ENCODE measurements at places on chromosomes 11 and 22.
A peak's percentile ranks its signal among the peaks of the same experiment; 100 is the strongest.

- no peak for DNase-seq
Measured at GRCh38 chr22:19995611-19996339, 20.8 kb downstream of the ARVCF start.

GRCh38 chr11:34315394-34315793, 42.4 kb downstream of the ABTB2 start:
- no peak for DNase-seq

GRCh38 chr11:69636512-69637197, 4.3 kb upstream of the CCND1 start:
- peak; percentile 79 for DNase-seq

- no peak for DNase-seq
Measured at GRCh38 chr11:90849312-90849711, 626.5 kb upstream of the CHORDC1 start.

DNA sequence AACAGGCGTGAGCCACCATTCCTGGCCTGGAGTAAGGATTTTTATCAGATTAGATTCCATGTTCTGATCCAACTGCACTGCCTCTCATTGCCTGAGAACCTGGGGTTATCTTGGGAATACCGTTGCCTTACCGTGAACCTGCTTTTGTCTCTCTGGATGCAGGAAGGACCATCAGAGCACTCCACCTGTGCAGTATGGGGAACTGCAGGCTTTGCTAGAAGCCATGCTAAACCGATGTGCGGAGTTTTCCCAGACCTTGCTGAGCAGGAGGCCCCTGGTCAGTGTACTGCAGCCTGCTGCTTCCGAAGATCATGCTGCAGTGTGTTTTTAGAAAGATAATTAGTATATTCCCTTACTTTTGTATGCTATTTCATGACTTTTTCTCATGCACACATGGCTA, 43.6 kb downstream of the MEI1 start:
- DNase-seq = no peak

DNA sequence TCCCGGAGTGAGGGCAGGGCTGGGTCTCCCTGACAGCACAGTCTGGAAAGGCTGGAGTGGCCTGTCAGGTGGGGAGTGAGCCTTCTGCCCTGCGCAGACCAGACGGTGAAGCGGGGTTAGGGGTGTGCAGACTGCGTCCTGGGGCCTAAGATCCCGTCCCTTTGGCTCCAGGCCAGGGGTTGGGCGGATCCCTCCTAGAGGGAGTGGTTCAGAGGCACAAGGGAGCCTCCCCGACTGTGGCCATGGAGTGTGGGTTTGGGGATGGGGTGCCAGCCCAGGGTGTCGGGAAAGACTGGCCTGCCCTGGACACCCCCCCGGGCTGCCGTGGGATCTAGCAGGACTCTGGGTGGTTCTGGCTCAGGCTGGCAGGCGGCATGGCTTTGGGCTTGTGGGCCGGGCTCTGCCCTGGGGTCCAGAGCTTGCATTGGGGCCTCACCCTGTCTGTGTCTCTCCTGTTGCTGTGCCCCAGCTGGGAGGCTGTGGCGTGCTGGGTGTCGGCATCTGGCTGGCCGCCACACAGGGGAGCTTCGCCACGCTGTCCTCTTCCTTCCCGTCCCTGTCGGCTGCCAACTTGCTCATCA, 19.5 kb downstream of the TSPAN4 start:
- DNase-seq = no peak

DNA sequence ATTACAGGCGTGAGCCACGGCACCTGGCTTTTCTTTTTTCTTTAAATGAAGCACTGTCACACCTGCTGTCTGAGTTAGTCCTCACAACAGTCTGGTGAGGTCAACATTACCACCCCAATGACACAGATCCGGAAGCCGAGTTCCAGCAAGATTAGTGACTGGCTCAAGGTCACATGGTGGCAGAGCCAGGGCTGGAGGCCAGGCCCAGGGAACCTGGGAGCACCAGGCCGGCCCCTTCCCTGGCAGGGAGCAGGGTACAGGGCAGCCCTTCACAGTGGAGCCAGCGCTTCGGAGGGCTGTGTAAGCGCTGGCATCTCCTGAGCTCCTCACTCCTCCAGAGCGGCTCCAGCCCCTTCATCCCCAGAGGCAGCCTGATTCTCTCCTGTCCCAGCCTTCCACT, 118.7 kb downstream of the ST3GAL4 start:
- no peak for DNase-seq

GRCh38 chr11:116517077-116517476, 255.7 kb downstream of the BUD13 start:
- DNase-seq = no peak

- DNase-seq = no peak
Measured at GRCh38 chr11:74288911-74289310, 22.5 kb downstream of the P4HA3 start.

DNA sequence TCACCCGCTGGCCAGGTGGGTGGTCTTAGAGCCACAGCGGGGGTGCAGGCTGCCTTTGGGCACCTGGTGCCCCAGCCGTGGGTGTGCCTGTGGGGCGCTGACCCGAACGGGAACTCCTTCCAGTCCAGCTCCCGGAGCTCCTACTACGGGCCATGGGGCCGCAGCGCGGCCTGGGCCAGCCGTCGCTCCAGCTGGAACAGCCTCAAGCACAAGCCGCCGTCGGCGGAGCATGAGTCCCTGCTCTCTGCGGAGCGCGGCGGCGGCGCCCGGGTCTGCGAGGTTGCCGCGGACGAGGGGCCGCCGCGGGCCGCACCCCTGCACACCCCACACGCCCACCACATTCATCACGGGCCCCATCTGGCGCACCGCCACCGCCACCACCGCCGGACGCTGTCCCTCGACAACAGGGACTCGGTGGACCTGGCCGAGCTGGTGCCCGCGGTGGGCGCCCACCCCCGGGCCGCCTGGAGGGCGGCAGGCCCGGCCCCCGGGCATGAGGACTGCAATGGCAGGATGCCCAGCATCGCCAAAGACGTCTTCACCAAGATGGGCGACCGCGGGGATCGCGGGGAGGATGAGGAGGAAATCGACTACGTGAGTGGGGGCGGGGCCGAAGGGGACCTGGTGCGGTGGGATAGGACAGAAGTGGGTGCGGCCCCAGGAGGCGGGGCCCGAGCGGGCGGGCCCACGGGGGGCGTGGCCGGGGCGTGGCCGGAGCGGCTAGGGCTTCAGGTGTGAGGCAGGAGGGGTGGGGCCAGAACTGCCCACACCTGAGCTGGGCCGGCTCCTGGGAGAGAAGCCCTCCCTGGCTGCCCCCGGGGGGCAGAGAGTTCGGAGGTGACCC, 91.5 kb downstream of the CACNA1I start:
- DNase-seq = no peak

- DNase-seq = no peak
Measured at GRCh38 chr11:62489204-62489603, 57.4 kb downstream of the AHNAK start.

- DNase-seq = no peak
Measured at GRCh38 chr22:29555065-29555644, 1.6 kb upstream of the THOC5 start.

DNA sequence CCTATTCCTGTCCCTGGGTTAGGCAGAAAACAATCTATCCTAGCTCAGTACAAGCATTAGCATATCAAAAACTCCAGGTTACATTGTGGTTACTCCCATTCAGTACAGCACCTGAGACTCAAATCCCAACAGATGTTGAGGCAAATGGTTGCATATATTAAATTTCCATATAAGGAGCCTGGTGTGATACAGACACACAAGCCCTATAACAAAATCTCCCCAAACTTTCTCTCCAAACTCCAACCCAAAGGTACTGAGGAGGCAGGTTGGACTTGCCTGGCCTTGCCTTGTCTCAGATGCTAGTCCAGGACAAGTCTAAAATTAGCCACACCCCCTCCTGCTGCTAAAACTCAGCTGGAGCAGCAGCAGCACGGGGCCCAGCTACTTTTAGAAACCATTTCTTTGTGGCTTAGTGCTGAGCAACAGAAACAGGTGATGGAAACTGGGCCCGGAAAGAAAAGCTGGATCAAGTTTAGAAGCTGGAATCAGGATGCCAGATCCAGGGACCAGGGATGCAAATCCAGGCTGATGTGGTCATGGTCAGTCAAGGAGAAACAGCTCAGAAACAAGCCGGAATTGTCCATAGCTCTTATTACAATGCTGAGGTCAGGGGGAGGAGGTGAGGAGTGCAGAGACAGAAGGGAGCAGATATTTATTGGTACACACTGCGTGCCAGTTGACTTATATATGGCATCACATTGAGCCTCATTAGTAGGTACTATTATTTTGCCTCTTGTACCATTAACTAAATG, 73.7 kb upstream of the AMOTL1 start:
- DNase-seq = no peak

DNA sequence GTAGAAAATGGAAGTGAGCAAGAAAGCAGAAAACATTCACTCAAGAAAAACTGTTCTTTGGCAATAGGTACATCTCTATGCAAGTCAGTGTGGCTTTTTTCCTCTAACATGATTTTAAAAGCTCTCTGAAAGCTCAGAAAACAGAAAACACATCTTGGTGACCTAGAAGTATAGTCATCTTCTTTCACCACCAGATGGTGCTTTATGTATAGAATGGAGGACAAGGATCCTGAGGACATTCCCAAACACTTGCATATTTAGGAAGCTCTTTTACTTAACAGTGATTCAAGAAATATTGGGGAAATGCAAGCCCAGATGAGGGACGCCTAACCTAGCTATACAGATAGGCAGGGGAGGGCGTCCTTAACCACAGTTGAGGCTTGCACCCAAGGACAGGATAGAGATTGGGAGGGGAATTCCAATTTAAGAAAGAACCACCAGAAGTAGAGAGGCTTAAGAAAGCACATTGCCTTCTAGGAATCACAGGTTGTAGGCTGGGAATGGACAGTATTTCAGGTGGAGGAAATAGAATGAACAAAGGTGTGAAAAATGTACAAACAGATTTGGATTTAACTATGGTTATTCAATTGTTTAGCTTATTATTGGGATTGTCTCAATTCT, 13.8 kb upstream of the CCDC81 start:
- DNase-seq = peak; percentile 15

DNA sequence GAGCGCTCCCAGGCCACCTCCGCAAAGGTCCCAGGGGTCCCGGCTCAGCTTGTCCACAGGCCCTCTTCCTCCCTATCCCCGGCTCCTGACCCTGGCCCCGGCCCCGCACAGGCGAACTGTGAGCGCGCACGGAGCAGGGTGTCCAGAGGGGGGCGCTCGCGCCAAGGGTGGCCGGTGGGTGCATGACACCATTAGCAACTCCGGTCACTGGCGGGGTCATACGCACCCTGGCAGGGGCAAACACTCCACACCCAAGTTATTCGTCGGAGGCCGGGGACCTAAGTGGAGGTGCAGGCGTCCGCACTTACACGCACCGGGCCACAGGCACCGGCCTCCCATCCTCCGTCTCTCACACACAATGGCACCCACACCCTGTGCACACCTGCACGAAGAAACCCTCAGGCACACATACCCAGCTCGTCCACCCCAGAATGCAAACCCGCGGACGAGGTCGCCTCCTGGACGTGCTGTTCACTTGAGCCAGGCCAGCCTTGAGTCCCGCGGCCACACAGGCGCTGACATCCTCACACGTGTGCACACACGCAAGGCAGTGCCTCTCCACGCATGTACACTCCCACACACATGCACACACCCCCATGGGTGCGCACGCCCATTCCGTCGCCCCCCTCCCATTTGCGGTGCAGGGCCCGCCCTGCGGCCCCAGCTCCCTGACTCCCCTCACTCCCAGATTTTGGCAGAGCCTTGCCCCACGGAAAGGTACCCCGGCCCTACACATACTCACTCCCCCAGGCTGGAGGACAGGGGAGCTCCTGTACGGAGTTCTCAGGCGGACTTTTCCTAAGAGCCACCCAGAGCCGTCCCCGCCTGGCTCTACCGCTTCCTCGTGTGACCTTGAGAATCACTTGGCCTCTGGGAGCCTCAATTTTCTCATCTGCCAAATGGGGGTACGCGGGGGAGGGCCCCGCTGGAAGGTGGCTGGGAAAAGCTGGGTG, at the start of gene RASGRP2:
RASGRP2 (minus strand) TSS at position 552 of the 953 bp plus-strand sequence. CDS start 1,276 bp downstream, outside the sequence.
- no peak for DNase-seq

GRCh38 chr11:126475014-126475991, 119.8 kb downstream of the ST3GAL4 start:
- DNase-seq = no peak

DNA sequence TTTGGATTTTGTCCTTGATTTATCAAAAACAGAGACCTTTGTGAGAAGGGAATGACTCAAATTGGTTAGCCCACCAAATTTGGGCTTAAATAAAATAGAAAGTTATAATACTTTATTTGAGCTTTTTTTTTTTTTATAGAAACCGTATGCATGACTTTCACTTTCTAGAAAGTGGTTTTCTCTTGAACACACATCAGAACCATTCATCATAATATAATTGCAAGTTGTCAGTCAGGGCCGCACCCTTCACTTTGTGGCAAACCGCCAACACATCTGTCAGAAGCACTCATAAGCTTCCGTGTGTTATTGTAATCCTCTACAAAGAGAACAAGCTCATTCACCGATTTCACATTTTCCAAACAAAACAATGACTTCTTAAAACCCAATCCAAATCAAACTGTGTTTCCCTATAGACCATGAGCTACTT, 76.1 kb downstream of the SOX6 start:
- DNase-seq = no peak

DNA sequence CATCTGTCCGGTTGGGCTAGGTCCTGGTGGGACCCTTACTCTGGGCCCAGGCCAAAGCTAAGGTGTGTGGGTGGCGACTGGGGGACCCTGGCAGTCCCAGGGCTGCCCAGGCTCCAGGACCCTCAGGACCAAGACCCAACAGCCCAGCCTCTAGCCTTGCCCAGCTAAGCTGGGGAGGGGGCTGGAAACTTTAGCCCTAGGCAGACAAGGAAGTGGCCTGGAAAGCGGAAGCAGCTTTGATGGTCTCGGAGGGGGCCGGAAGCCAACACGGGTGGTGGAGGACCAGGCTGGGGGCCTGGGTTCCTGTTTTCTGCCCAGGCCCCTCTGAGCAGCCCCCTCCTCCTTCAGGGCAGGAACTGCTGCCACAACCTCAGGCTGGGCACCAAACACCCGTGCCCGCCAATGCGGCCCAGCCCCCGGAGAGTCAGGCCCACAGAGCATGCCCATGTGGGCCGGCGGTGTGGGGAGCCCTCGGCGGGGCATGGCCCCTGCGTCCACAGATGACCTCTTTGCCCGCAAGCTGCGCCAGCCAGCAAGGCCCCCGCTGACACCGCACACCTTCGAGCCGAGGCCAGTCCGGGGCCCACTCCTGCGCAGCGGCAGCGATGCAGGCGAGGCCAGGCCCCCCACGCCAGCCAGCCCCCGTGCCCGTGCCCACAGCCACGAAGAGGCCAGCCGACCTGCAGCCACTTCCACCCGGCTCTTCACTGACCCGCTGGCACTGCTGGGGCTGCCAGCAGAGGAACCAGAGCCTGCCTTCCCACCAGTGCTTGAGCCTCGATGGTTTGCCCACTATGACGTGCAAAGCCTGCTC, 2.8 kb downstream of the SIPA1 start:
- DNase-seq = no peak

DNA sequence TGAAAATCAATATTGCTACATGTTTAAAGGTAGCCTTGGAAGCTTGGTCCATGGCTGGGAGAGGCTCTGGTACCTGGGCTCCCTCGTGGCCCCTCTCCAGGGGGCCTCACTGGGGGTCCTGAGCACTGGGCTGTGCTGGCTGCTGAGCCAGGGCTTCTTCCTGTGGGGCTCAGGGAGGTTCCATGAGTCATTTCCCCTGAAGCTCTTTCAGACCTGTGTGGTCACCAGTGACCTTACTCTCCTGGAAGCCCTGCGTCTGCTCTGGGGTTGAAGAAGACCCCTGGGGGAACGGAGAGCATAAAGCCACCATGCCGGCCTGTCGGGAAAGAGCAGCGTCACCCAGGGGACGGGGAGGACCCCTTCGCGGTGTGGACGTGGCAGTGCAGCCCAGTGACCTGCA, 389.0 kb downstream of the TBC1D22A start:
- no peak for DNase-seq

Data from fibroblast of skin of left biceps (primary cell).